Germinal center (tissue), 1 donor: ENCODE measurements at places on chromosomes 7 and 10.

DNA sequence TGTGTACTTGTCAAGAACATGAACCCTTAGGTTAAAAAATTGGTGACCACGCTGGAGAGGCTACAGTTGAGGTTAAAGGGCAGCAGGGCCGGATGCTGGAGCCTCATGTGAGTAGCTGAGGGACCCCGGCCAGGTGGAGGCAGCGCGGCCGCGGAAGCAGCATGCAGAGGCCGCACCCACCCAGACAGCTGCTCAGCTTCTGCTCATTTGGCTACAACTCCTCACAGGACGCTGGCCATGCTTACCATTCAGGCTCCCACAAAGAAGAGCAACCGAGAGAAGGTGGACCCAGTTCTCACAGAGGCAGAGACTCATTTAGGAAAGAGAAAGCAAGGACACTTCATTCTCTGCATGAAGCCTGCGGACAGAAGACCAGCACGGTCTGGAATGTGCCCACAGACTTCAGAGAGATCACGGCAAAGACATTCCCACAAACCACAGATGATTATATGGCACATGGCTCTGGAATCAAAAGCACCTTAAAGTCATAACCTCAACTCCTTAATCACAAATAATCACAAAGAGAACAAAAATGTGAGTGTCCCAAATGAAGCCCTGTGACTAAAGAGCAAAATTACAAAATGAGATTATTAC, 94.4 kb downstream of the VOPP1 start:
- no peak for DNase-seq

DNA sequence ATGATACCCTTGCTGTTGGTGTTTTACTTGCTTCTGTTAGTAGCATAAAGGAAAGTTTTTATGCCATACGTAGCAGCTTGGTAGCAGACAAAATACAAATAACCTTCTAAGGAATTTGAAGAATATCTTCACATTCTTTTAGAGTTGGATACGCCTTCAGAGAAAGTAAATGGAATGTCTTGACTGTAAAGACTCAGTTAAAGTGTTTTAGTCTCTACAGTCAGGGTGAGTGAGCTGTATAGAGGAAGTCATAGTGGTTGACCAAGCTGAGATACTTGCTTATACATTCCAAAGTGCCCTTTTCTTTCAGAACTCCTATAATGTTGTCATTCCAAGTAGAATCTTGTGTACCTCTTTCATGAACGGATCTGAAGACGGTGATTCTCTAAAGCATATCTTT, 37.7 kb downstream of the RABGEF1 start:
- DNase-seq: no peak

DNA sequence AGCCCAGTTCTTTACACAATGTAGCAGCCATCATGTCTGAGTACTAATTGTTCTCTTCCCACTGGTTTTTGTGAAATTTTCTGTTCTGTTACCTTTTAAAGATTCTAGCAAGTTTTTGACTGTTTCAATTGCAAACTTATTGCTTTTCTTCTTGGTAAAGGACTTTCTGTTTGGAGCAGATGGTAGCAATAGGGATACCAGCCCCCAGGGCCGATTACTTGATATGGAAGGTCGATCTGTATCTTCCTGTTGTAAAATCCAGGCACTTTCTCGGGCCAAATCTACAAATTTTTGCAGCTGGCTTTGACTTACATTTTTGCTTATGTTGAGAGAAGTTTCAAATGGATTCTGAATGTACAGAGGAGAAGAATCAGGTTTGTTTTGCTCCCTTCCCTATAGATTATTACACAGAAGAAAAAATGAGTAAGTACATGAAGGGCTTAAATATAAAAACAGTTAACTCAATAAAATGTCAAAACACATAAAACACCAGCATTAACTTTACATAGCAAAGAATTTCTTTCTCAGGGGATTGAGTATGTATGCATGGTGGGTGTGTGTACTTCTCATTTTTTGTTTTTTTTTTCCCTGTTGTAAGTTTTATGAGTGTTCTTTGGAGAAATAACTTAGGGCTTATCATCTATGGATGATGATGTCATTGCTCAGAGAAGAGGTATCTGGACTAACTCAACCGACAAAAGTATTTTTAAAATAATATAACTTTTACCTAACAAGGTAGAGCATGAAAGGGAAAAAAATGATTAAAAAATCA, 35.3 kb downstream of the MTPAP start:
- no peak for DNase-seq

GRCh38 chr10:77835669-77836086, 90.9 kb downstream of the DLG5 start:
- no peak for DNase-seq
